Effector CD8-positive, alpha-beta T cell (primary cell): ENCODE measurements at places on chromosomes 12 and 14.

- no peak for DNase-seq
These were observed 46.7 kb downstream of the TESC start for GRCh38 chr12:117052386-117053049.

GRCh38 chr12:43807386-43807785 is 1.3 kb upstream of the TWF1 start:
- DNase-seq, result no peak

- DNase-seq, result no peak
These were observed 111.5 kb downstream of the NT5DC3 start for GRCh38 chr12:103729499-103729898.

GRCh38 chr12:115375186-115375991 is 691.4 kb upstream of the TBX3 start:
- DNase-seq, result no peak

DNA sequence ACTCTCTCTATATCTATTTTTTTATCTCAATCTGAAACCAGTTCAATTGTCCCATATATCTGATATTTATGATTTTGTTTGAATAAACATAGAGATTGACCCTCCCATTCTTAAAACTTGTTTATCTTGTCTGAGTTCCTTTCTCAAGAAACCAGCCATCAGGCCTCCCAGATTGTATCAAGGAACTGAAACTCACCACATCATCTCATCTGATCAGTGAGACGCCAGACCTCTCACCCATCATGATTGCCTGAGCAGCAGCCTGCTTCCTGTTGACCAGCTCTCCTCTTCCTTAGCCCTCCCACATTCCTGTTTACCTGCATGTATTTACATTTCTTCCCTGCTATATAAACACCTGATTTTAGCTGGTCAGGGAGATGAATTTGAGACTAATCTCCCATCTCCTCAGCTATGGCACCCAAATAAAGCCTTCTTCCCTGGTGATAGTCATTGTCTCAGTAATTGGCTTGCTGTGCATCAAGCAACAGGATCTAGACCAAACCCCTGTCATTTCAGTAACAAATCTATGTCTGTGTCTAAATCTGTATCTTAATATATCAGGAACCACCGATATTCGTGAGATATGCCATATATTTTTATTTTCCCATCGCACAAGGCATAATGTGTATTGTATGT is 323.6 kb downstream of the TMTC2 start:
- no peak for DNase-seq

- DNase-seq, result no peak
These were observed 99.5 kb upstream of the TMCC3 start for GRCh38 chr12:94749890-94750289.

GRCh38 chr12:70966996-70967790 is 46.7 kb upstream of the PTPRR start:
- no peak for DNase-seq

DNA sequence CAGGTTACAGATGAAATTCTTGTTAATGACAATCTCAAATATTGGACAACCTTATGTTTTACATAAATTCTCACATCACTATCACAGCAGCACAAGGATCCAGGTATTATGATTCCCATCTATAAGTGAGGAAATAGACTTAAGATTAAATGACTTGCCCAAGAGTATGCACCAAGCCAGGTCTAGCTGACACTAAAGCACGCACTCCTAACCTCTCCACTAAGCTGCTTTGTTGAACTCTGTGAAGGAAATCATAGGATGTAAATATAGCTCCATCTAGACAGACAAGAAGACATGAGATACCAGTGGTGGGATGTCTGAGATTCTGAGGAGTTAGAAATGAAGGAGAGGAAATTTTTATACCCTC is 87.9 kb downstream of the PHLDA1 start:
- no peak for DNase-seq

- no peak for DNase-seq
These were observed 8.0 kb downstream of the CLEC12B start for GRCh38 chr12:10018386-10018785.

- no peak for DNase-seq
These were observed 25.2 kb upstream of the NXPH4 start for GRCh38 chr12:57191410-57191809.

DNA sequence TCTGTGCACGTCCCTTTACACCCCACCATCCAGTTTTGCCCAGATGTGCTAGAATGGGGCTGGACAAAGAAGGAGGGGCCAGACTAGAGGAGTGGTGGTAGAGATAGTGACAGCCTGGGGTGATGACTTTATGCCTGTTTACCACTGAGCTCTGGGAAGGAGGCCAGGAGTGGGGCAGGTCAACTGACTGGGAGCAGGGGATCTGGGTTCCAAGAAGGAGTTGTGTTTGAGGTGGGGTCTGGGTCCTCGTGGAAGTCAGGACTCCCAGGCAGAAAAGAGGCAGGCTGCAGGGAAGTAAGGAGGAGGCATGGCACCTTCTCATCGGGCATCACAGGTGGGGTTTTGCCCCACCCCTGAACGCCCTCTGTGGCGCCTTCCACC is 315 bp downstream of the LTB4R2 start:
- DNase-seq, result no peak

DNA sequence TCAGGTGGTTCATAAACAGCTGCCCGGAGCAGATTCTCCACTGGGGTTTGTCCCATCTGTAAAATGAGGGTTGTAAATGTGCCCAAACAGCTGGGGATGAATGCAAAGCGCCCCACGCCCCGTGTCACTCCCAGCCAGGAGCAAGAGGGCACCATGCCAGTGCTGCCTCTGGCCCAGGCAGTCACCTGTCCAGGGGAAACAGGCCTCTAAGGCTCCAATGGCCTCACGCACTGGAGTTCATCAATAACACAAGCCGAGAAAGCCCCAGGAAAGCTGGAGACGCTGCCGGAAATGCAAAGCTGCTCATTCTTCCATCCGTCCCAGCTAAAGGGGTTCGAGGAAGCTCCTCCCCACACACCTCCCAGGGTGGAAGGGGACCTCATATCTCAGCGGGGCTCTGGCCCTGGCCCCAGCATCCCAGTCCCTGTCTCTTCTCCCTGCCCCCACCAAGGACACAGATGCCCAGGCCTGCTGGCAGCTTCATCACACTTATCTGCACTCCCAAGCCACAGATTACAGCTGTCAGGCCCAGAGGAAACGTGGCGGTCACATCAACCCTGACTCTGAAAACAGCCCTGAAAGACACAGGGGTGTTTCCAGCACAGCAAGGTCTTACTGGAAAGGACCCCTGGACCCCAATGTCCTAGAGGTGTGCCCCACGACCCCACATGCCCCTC is 21.5 kb downstream of the SCARB1 start:
- DNase-seq, result no peak

DNA sequence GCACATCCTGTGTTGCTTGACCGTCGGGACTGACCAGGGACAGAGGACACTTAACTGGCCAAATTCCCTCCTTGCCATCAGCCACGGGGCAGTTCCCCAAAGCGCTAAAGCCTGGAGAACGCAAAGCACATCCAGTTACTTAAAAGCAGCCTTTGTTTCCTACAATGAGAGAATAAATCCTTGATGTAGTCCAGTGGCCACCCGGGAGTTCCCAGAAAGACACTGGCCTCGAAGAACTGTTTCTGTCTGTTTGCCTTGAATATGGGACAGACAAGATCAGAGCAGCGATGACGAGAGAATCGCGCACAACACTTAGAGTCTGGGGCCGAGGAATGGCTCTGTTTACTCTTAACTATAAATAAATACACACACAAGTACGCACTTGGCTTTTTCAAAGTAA is 102.2 kb downstream of the TNFAIP2 start:
- DNase-seq, result no peak
